ENCODE measurements at places on chromosomes 5 and 9.

GRCh38 chr5:73136055-73136562 lies 15.7 kb downstream of the TMEM171 start:
- no peak for DNase-seq

DNA sequence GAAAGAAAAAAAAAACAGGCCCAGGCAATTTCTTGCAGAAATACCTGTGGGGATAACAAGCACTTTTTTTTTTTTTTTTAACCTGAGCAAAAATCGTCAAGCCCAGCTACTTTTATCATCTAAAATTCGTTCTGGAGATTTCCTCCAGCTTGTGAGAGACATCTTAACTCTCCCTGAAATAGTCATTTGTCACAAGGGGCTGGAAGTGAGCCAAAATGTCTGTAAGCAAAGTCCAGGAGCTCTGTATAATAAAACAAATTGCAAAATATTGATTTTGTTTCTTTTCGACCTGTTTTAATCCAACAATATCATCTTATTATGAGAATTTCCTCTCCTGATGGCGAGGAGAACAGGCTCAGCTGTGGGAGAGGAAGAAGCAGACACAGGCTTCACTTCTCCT lies 168.4 kb downstream of the TTLL11 start:
- DNase-seq: no peak

- DNase-seq: no peak
Observed at GRCh38 chr9:93541581-93542349, 34.6 kb upstream of the PHF2 start.

DNA sequence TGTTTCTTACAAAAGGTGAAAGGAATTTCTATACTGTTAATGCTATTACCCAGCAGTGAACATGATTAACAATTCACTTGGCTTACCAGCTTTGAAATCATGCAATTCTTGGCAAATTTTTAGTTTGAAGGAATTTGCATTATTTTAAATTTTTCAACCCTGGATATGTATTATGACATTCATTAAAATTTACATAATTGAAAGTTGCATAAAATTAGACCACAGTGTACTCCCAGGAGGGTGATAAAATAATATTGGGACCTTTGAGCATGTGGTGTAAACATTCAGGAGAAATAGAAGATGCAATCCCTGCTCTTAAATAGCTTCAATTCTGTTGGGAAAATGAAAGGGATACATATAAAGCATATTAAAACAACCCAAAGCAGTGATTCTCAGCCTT lies 412.2 kb upstream of the SGCD start:
- DNase-seq: no peak

GRCh38 chr5:77893225-77893860 lies 117.2 kb upstream of the TBCA start:
- DNase-seq: no peak

DNA sequence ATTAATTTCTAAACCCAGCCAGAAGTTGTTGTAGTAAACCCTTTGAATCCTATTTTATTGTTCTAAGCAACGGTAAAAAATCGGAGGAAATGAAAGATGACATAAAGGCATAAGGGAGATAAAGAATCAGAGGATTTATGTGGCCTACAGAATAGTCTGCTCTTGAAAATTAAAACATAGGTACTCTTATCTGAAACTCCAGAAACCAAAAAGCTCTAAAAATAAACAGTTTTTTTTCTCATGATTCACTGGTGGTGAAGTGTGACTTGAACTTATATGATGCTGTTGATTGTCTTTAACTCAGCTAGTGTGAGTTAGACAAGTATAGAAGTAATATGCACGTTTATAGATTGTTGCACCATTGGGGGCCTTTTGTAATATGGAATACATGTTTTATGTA lies 80.3 kb downstream of the HSD17B4 start:
- no peak for DNase-seq

DNA sequence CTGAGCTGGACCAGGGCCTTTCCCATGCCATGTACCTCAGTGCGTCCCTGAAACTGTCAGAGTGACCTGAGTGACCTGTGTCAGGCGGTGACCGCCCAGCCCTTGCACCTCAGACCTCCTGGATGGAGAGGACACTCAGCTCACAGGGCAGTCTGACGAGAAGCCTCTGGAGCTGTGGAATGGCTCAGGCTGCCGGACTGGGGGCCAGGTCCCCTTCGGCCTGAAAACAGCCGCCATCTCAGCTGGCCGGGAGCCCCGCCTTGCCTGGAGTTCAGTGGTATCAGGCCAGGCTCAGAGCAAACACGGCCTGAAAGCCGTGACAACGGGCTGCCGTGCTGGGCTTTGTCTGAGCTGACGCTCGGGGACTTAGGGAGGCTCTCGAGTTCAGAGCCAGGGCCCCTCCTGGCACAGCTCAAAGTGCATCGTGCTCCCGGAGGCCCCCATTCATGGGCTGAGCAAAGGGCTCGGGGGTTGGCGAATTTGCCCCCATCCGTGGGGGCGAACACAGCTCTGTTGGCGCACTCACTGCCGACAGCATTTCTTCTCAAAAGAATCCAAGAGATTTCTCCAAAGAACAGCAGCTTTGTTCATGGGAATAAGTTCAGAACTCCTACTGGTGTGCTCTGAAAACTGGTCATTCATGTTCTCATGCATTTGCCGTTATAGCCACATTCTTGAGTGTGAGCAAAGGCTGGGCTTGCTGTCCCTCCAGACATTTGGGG lies 8.4 kb upstream of the SLC9A3 start:
- no peak for DNase-seq

DNA sequence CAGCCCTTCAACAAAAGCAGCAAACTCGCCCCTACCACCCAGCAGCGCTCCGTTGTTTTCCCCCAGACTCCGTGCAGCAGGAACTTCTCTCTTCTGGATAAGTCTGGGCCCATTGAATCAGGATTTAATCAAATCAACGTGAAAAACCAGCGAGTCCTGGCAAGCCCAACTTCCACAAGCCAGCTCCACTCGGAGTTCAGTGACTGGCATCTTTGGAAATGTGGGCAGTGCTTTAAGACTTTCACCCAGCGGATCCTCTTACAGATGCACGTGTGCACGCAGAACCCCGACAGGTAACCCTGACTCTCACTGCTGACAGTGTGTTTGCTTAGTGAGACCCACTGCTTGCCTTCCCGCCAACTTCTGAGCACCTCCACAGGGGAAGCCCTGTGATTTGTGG lies 81.8 kb downstream of the PRDM6 start:
- DNase-seq: no peak

GRCh38 chr9:94995048-94995693 lies 268.7 kb downstream of the AOPEP start:
- DNase-seq: no peak

GRCh38 chr5:145637396-145637795 lies 197.7 kb downstream of the PRELID2 start:
- no peak for DNase-seq

DNA sequence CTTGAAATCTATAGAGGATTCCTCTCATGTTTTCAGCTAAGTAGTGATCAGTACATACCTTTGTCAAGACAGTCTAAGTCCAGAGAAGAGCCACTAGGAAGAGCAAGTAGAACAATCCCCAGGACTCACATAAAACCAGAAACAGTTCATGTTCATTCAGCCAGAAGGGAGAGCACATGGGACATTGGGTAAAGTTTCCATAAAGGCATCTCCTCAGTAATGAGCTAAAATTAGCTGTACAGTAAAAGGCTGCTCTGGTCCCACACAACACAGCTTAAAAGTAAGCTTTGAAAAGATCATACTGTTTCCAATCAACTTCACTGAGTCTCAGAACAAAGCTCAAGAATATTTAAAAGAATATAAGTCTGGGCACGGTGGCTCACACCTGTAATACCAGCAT lies 32.4 kb downstream of the HOMER1 start:
- DNase-seq: no peak

GRCh38 chr5:56233230-56233629 lies at the start of gene ANKRD55:
ANKRD55 (minus strand) TSS chr5:56233330; CDS start chr5:56232913, 417 bp downstream.
- peak; percentile 50 for DNase-seq

DNA sequence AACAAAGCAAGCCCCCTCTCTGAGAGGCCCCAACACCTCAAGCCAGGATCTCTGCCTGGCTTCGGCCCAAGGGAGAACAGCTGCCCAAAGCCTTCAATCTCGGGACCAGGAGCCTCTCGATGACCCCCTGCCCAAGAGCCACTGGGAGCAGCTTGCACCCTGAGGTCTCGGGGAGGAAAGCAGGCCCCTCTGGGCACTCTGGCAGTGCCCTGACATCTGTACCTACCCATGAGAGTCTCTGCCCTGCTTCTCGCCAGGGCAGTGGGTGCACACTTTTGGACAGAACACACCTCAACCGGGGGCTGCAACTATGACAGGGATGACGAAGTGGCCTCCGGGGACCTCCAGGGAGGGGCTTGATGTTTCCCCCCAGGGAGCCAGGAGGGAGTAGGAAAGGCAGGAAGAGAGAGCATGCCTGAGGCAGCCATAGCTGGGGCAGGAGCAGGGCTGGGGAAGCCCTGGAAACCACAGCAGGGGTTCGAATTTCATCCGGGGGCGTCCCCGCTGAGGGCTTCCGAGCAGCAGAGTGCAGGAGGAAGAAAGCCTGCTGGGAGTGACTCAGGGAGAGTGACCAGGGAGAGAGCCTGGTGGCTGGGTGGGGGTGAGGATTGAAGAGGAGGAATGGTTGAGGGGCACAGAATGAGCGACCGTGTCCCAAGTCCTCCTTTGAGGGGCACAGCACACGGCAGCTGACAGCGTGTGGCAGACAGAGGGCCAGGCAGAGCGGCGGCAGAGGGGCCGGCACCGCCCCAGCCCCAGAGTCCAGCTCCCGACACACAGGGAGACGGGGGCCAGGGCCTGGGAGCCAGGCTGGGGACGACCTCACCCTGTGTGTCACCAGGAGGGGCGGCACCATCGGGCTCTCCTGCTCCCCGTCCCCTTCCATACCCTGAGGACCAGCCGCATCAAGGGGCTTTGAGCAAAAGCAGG lies 1.8 kb downstream of the LPCAT1 start:
- DNase-seq: no peak

Measured in NCI-H187 (cell line).